ENCODE measurements at places on chromosomes 2 and 18. TPM values are rescaled to one million over a fixed set of nuclear protein-coding genes. Genes with fewer than 3 reads are reported as not detected.

The MC2R gene
- total RNA-seq = not detected

The CNGA3 gene
- 0.10 TPM for total RNA-seq

The PAIP2B gene
- 0.83 TPM for total RNA-seq

The LIMS3 gene
- 17.0 TPM for total RNA-seq

The KCNE4 gene
- 27.1 TPM for total RNA-seq

The FBXO41 gene
- total RNA-seq = 2.6 TPM

The PRKAG3 gene
- total RNA-seq = 49.9 TPM

The RFTN2 gene
- total RNA-seq = 6.2 TPM

The CAPN13 gene
- total RNA-seq = not detected

The GREB1L gene
- total RNA-seq = 8.8 TPM

The STON1 gene
- total RNA-seq = 3.2 TPM

The HYCC2 gene
- total RNA-seq = 5.3 TPM

The LIMS2 gene
- 6.9 TPM for total RNA-seq

The LIPG gene
- 3.0 TPM for total RNA-seq

The EML6 gene
- 3.5 TPM for total RNA-seq

The THSD7B gene
- total RNA-seq = not detected

The TEX44 gene
- not detected for total RNA-seq

The PDE1A gene
- 2.9 TPM for total RNA-seq

The ASB18 gene
- total RNA-seq = 0.24 TPM

The COLEC12 gene
- 2.7 TPM for total RNA-seq

Data from myocyte (in vitro differentiated cells).